ENCODE measurements at places on chromosomes 4 and X. TPM values are rescaled to one million over a fixed set of nuclear protein-coding genes. Genes with fewer than 3 reads are reported as not detected.

Gene CT45A2
- not detected for polyA plus RNA-seq

Gene MAGEA2B
- not detected for polyA plus RNA-seq

Gene SLITRK2
- 0.43 TPM for polyA plus RNA-seq

Gene NR3C2
- polyA plus RNA-seq = 16.1 TPM

Gene CEP135
- 4.5 TPM for polyA plus RNA-seq

Gene LRAT
- 1.2 TPM for polyA plus RNA-seq

Gene MED12
- polyA plus RNA-seq = 27.8 TPM

Gene TRAM1L1
- polyA plus RNA-seq = 2.0 TPM

Gene STAG2
- 35.1 TPM for polyA plus RNA-seq

Gene SHROOM4
- polyA plus RNA-seq = 2.8 TPM

Gene TIMP1
- polyA plus RNA-seq = 440 TPM

Gene CSAG1
- not detected for polyA plus RNA-seq

Gene ZC4H2
- 23.0 TPM for polyA plus RNA-seq

Gene NWD2
- polyA plus RNA-seq = not detected

Gene PDZD4
- 2.2 TPM for polyA plus RNA-seq

Gene MAGEC1
- polyA plus RNA-seq = not detected

Gene GRIA3
- 1.2 TPM for polyA plus RNA-seq

Gene NPY2R
- 0.12 TPM for polyA plus RNA-seq

Gene KIT
- polyA plus RNA-seq = 21.7 TPM

Gene NSUN7
- 2.4 TPM for polyA plus RNA-seq
